NCI-H526 (cell line): ENCODE measurements at places on chromosomes 2 and 18.

GRCh38 chr18:40375837-40376236 is 1579.2 kb upstream of the PIK3C3 start:
- no peak for DNase-seq

- no peak for DNase-seq
These were observed 249.4 kb upstream of the LINC00305 start for GRCh38 chr18:64398320-64398719.

GRCh38 chr2:14342313-14342712 is 290.2 kb upstream of the LRATD1 start:
- DNase-seq: no peak

GRCh38 chr2:179613701-179614100 is 247.7 kb downstream of the ZNF385B start:
- DNase-seq: no peak

- DNase-seq: no peak
These were observed 58.3 kb downstream of the INSIG2 start for GRCh38 chr2:118146315-118147283.

- DNase-seq: no peak
These were observed 180.6 kb downstream of the FSIP2 start for GRCh38 chr2:185919155-185919554.

GRCh38 chr2:12486205-12487118 is 230.3 kb upstream of the TRIB2 start:
- no peak for DNase-seq

DNA sequence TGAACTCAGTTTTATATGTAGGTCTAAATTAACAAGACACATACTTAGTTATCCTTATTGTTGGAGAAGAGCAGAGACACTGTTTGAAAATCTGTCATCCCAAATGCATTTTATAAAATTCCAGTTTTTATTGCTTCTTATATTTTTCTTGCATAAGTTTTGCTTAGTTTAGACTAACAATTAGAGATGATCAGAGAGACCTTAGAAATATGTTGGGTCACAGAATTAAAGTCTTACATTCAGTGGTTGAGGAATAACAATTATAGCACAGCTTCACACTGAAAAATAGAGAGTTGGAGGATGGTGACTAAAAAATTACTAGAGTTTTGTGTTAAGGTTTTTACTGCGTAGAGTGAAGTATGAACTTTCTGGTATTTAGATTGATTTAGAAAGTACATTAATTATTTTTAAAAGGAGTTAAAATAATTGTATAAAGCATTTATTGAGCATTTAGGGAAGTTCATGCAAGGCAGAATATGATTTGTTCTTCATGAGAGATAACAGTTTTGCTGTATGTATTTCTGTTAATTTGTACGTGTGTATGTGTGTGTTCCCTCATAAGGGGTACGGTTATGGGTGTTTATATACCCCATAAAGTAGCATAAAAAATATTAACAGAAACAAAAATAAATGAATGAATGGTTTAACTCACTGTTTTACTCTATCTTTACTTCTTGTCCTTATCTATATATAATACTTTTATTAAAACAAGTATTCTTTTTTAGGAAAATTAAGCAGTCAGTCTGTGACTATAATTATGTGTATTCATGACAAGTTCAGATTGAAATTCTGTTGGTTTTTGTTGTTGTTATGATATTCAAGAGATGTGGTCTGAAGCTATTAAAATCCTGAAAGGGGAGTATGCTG is 31.2 kb downstream of the DDX1 start:
- DNase-seq: no peak

DNA sequence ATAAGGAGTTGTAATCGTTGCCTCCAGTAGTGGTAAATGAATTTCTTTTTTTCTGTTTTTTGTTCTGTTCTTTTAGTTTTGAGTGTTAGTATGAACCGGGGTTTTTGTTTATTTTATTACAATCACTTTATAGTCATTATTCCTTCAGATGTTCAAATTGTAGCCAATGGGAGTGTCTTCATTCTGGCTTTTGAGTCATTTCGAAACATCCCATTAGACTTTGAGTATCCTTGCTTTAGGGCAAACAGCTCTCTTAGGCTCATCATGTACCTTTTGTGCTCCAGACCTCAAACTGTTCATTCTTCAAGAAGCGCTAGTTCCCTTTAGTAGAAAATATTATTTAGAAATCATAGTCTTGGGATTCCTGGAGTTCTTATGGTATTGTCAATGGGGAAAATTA is 54.2 kb upstream of the PAX3 start:
- no peak for DNase-seq

GRCh38 chr18:13178976-13179375 is 39.6 kb upstream of the LDLRAD4 start:
- DNase-seq: no peak

DNA sequence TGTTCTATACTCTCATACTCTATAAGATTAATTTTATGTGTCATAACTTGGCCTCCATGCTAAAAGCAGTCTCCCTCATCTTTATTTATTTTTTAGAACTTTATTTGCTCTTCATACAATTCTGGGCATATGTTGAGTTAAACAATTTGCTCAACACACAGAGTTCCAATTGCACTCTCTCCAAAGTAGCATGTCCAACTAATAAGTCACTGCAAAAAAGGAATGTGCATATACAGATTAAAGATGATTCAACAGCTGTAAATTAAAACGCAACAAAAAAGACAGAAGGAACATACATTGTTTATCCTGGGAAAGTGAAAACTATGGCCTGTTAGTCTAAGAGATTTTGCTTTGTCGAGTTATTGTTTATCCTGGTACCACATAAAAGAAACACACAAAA is 277.7 kb upstream of the ACVR2A start:
- DNase-seq: no peak

DNA sequence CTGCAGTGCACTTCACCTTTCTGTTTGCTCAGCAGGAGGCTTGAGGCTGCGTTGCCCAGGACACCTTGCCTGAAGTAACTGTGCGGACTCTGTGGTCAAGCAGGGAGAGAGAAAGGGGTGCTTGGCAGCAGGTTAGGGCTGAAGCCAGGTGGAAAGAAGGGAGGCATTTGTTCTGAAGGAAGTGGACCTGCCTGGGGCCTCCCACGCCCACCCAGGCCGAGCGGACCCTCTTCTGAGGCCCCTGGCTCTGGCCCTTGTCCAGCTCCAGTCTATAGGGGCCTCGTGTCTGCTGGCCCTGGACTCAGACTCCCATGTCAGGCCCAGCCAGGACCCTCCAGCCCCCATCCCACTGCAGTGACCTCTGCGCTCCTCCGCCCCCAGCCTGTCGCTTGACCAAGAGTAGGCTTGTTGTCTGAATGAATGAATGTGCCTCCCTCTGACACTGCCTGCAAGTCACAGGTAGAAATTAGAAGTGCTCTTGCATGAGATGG is 2.5 kb downstream of the SNED1 start:
- DNase-seq: no peak

DNA sequence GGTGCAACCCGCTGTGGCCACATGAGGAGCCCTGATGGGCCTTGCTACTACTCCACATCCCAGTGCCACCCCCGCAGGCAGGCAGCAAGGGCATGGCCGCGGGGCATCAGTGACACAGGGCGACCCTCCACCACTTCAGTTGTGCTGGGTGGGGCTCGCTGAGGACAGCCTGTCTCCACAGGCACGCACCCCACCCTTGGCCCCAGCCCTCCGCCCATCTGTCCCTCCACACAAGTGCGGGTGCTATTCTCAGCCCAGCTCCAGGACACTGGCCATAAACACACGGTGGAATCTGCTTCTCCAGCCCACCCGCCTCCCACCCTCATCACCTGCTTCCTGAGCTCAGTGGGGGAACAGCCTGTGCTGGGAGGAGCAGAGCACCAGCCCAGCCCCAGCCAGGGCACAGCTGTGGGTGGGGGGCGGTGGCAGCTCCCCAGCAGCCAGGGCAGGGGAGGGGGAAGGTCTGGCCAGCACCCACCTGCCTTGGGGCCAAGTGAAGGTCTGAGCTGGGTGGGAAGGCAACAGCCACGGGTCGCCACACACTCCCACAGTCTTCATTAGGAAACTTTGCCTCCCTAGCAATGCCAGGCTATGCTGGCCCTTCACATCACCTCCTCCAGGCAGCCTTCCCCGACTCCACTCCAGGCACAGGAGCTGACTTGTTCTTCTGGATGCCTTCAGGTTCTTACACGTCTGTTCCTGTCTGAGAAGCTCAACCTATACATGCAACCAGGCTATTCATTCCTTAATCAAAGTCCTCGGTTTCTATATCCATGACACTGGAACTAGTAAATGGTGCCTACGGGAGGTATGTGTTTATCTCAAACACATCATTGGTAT is 16.5 kb downstream of the BIN1 start:
- no peak for DNase-seq

- no peak for DNase-seq
These were observed 13.5 kb downstream of the ZFP36L2 start for GRCh38 chr2:43212931-43213330.

- DNase-seq: no peak
These were observed 143.0 kb downstream of the NUP35 start for GRCh38 chr2:183267148-183267827.

DNA sequence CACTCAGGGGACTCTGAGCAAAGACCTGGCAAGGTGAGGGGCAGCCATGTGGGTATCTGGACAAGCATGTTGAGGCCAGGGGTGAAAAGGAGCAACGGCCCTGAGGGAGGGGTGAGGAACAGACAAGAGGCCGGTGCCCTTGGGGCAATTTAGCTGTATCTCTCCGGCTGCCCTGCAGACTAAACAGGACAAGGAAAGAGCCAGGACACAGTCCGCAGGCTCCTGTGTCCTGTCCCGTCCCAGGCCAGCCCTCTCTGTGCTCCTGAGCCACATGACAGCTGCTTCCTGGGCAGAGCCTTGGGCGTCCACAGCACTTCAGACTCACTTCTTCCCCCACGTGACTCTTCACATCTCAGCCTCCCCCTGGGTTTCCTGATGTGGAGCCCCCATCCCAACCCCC is 206.1 kb downstream of the KLHL29 start:
- DNase-seq: no peak

DNA sequence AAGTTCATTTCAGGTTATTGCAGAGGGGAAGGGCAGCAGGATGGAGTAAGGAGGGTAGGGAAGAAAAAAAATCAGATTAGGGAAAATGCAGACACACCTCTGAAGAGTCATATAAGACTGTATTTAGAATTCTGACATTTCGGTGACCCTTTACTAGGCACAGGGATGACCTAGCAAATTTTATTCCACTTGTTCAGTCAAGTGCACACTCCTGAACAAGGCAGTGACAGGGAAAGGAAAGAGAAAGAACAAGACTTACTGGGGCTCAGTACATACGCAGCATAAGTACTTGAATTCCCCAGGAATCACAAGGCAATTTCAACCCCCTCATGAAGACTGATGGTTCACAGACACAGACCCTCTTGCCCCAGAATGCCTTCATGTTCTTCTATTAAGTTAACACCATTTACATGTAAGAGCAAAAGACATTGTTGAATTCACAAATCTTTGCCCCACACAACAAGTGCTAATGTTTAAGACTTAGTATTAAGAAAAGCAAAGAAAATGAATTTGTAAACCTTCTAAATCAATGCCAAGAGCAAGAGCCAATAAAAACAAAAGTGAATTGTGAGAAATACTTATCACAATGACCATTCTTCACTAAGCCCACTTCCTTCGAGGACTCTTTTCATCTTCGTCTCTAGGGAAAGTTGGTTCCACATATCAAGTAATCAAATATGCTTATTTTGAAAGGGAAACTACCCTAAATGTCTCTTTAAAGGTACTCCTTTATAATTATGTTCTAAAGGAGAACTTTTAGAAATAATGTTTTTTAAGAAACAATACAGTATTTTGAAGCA is 47.0 kb downstream of the COBLL1 start:
- DNase-seq: no peak

GRCh38 chr2:99448556-99448955 is 41.3 kb downstream of the REV1 start:
- no peak for DNase-seq

DNA sequence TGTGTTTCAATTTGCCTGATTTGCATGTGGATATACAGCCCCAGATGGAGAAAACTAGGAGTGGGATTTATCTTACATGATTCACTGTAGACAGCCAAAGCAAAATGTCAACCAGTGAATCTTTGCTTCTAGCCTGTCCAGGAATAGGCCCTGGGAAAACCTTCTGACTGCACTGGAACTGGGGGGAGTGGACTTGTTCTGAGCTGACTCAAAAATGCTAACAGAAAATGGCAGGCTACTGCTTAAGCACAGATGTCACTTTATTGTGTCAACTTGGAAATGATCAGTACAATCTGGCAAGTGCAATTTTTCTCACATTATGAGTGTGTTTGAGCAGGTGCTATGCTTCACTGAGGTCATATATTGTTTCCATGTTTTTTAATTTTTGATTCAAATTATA is 593.7 kb downstream of the NRXN1 start:
- no peak for DNase-seq

DNA sequence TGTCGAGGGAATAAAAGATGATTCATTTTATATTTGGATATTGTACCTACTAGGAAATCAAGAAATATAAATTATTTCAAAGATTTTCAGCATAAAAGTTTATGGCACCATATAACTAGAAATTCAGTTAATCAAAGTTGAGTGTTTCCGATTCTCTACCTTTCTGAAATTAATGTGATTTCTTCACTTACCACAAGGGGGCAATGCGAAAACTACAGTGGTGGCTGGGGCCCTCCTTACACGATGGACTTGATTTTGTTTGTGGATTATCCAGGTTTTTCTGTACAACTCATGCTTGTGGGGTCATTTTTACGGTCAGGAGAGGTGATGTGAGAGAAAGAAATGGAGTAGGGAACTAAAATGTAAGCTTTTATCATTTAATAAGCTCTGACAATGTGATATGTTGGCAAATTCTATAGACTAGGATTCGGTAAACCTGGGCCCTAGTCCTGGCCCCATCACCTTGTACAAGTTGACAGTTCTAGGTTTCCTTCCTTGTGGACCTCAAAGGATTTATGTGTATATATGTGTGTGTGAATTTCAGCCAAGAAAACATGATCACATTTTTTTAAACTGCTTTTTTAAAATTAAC is 47.6 kb downstream of the G6PC2 start:
- DNase-seq: peak; percentile 35

GRCh38 chr2:69097891-69098655 is 85.1 kb downstream of the ANTXR1 start:
- peak; percentile 11 for DNase-seq

GRCh38 chr18:56269958-56270357 is 368.4 kb downstream of the TXNL1 start:
- DNase-seq: no peak

DNA sequence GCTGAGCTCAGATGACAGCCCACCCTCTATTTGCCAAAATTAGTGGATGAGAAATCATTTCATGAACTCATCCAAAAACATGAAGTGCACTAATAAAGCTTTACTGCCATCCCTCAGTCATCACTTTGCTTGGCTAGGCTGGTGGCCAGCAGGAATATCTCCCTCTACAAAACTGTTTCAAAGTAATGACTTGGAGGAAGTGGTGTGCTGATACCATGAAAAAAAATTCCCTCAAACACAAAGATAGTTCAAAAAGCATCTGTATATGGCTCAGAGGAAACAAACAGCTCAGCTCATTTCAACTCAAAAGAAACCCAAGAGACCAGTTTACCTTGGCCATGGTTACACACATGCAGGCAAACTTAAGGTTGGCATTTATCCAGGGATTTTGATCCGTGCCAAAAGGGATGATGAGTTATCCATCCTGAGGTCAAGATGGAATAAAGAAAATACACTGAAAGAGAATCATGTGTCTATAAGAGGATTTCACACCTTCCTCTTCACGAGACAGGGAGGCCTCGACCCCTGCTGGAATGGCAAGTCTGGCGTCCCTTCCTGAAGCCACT is 18.4 kb upstream of the WIPF1 start:
- no peak for DNase-seq

- DNase-seq: no peak
These were observed 136.6 kb upstream of the RMP24 start for GRCh38 chr18:35835833-35836232.
